ENCODE measurements at places on chromosomes 4 and X.

DNA sequence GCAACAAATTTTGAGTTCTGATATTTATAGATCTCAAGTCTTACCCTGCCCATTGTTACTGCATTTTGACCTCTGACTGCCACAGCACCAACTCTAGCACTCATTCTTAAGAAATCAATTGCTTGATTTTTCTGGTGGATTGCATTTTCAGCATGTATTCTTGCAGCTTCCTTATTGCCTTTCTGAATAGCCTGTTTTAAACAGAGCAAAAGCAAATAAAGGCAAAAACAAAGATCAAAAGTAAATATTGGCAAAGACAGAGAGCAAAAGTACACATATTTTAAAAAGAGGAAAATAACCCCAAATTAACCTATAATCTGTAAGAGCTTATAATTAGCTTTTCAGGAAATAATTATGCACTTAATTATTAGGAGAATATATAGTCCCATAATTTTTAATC, 129.4 kb upstream of the TENT5D start:
- DNase-seq = no peak

DNA sequence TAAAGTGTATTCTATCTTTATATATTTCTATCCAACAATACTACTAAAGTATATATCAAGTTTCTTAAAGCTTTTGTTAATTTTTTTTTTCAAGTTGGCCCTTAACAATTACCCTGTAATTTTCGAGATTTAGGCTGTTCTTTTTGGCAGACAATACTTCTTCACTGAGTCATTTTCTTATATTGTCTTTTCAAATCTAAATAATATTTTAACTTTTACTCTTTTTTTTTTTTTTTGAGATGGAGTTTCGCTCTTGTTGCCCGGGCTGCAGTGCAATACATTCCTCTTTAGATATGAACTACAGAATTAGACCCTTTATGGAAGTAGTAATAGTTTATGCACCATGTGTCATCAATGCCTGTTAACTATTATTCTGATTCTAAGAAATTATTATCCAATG, 120.7 kb downstream of the GLRA3 start:
- no peak for DNase-seq

DNA sequence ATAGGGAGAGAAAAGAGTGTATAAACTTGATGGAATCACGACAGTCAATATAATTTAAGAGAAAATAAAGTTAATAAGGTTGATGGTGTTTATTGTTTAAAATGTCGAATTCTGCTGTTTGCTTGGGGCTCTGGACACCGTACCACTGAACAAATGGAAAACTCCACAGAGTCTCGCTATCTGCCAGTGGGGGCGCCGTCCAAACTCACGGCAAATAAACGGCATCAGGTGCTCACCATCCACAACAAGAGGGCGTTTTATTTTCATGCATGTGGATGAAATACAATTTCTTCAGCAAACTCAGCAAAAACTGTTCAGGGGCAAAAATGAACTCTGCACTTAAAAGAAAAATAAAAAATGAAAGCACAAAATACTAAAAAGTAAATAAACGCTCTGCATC, 46.6 kb upstream of the FAM47C start:
- DNase-seq = no peak

DNA sequence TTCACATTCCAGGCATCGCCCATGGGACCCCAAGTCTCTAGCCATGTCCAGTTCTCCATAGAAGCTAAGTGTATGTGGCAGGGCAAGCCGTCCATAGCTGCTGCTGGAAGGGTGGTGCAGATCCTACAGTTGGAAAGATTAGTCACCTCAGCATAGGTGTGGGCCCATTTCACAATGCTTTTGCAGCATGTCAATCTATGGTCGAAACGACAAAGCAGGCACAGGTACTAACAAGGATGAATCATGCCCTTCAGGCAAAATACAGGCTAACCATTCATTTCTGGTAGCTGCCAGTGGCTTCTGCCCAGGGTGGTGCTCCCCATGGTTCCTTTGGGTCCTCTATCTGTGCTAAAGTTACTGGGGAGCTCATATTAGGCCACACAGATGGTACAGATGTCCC, 225.2 kb downstream of the ADGRL3 start:
- DNase-seq = no peak

- no peak for DNase-seq
Observed at GRCh38 chrX:111616786-111617185, 64.2 kb upstream of the ALG13 start.

DNA sequence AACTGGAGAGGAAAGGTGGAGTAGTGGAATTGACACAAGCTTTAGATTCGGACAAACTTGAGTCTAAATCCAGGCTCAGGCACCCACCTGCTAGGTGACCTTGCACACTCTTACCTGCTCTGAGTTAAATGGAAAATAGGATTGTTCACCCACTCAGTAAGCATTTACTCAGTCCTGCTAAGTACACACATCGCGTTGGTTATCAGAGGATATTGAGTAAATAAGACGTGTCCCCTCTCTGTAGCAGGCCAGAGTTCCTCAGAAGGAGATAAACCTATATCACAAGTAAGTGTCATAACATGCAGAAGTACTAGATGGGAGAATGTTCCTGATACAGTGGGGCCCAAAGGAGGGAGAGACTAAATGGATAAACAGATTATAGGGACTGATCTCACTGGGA, 117.7 kb downstream of the SMIM20 start:
- DNase-seq = no peak

GRCh38 chrX:24494647-24495075, 29.6 kb downstream of the PDK3 start:
- DNase-seq = no peak

DNA sequence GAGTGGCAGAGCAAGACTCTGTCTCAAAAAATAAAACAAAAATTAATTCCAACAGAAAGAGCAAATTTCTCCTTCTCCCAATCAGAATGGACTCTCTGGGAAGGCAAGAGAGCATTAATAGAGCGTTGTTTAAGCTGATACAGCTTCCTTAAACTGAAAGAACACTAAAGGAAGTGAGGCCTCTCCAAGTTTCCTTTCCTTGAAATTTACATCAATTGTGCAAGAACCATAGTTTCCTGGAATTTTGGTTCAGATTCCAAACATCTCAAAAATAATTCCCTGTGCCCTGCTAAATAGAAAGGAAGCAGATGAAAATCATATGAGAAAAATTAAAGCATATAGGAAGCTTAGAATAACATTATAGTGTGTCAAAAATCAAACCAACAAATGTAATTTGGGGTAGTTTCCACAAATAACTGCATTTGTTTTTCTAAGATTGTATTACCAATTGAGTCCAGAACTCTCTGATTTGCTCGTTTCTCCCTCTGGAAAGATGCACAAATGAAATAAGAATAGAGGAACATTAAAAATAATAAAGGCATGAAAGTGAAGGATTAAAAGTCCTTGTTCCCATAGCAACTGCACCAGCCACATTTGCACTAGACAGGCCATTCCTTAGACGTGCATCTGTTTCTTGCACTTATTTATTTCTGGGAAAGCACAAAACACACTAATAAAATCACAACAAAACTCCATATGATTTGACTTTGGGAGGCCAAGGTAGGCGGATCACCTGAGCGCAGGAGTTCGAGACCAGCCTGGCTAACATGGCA, 3.7 kb upstream of the FAM241A start:
- DNase-seq = no peak

DNA sequence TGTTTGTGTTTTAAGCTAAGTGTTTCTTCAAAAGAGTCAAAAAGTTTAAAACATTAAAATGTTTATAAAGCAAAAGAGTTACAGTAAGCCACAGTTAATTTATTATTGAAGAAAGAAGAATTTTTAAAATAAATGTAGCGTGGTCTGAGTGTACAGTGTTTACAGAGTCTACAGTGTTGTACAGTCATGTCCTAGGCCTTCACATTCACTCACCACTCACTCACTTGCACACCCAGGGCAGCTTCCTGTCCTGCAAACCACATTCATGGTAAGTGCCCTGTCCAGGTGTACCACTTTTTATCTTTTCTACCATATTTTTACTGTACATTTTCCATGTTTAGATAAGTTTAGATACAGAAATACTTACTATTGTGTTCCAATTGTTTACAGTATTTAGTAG, 239.7 kb upstream of the AGA start:
- DNase-seq = no peak

GRCh38 chr4:179225594-179225993, 1783.4 kb upstream of the AGA start:
- no peak for DNase-seq

- no peak for DNase-seq
Observed at GRCh38 chrX:41785685-41786084, 61.7 kb downstream of the GPR82 start.

- no peak for DNase-seq
Observed at GRCh38 chr4:2222838-2223237, 19.1 kb downstream of the HAUS3 start.

DNA sequence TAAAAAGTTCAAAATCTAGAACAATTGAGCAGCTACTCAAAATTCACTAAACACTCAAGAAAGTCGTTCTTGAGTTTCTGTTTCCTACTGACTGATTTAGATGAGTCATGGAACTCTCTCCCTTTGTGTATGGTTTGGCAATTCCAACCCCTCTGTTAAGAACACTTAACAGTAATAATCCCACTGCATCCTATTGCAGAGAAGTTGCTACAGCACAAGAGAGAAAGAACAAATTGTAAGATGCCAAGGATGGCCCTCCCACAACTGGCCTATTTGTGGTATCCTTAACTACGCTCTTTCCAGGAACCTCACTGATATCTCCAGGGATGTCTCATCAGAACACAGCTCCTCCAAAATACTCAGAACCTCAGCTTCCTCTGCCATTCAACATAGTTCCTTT, 701.8 kb upstream of the TENM3 start:
- no peak for DNase-seq

GRCh38 chrX:101682723-101683122, 23.1 kb upstream of the ARMCX2 start:
- peak; percentile 16 for DNase-seq

DNA sequence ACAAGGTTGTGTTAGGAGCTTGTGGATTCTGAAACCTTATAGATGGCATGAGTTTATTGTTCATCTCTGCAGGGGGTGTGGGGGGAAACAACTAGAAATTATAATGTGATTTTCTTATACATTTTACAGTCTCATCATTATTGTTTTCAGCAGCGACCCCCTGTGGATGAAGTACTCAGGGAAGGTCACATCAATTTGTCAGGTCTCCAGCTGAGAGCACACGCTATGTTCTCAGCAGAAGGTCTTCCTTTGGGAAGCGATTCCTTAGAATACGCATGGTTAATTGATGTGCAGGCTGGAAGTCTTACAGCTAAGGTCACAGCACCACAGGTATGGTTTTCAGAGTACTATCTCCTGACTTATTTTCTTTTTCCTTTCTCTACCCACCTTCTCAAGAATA, 72.2 kb downstream of the BLTP1 start:
- no peak for DNase-seq

DNA sequence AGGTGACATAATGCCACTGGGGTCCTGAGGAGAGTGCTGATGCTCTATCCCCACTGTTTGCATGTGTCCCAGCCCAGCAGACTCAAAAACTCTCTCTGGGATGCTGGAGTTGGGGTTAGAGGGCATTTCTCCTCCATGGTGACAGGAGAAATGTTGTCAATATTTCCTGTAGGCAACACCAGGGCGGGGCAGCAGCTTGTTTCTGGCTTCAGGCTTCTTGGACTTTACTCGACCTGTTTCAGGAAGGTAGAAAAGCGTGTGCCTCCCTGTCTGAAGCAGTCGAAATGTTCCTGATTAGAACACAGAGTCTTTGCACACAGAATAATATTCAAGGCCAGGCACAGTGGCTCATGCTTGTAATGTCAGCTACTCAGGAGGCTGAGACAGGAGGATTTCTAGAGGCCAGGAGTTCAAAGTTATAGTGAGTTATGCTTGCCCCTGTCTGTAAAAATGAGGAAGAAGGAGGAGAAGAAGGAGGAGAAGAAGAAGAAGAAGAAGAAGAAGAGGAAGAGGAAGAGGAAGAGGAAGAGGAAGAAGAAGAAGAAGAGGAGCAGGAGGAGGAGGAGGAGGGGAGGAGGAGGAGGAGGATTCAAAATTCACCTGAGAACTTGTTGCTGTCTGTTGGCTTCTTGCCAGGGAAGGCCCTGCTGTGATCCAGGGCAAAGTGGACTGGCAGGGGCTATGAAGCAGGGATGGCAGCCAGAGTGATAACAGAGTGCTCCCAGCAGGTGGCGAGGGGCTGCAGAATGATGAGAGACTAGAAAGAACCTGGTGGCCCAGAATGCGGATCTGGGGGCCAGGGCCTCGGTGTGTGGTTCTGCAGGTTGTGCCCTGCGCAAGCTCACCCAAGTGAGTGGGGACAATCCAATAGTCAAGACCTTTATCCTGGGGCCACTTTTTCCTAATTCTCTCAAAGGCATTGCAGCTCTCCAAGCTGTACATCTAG, 82.9 kb downstream of the RTL5 start:
- DNase-seq = no peak

GRCh38 chr4:6568689-6569332, 6.2 kb upstream of the MAN2B2 start:
- no peak for DNase-seq

DNA sequence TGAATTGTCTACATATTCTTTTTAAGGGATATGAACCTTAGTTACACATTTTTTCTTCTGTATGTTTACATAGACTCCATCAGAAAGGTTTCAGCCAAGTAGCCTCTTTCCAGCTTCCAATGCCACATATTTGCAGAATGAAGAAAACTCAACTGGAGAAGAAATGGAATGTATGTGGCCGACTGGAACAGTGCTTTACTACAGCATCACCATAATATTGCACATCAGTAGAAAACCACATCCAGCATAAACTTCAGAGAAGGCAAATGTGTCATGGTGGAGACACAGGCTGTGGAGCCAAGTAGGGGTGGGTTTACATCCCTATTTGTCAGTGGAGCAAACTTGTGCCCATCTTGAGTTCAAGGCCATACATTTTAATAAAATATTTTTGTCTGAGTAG, 204.8 kb upstream of the LDB2 start:
- no peak for DNase-seq

DNA sequence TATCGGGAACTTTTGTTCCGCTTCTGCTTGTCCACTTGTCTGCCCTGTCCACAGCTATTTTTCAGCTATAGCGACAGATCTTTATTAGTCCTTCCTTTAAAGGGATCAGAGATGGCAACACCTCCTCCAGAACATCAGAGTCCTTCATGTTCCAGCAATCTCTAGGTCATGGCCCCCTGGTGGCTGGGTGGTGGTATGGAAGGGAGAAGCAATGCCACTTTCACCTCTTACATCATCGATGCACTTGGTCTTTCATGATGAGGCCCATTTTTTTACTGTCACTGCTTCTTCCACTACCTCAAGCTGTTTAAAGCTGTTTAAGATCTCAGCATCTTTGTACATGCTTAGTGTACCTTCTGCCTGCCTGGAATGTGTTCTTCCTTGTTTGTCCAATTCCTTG, 106.7 kb downstream of the ARHGAP6 start:
- DNase-seq = no peak

GRCh38 chr4:80535551-80535950, 200.0 kb downstream of the CFAP299 start:
- DNase-seq = no peak

DNA sequence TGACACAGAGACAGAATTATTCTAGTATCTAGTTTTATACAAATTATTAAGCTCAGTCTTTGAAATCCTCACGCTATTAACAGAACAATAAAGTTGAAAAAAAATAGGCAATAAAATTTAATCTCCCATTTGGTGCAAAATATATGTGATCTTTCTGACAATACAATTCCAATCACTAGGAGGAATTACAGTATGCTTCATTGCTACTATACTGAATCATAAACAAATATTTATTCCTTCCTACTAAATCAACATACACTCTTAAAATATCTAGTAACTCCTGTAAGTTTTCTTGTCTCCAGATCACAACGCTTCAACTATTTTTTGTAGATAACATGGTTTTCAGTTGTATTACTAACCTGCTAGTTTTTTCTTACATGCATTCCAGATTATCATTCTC, 45.7 kb downstream of the KLHL8 start:
- DNase-seq = no peak

GRCh38 chr4:152862608-152863007, 73.5 kb upstream of the FHDC1 start:
- DNase-seq = no peak
